ENCODE measurements at places on chromosomes 13 and 19. TPM values are rescaled to one million over a fixed set of nuclear protein-coding genes. Genes with fewer than 3 reads are reported as not detected.

DNA sequence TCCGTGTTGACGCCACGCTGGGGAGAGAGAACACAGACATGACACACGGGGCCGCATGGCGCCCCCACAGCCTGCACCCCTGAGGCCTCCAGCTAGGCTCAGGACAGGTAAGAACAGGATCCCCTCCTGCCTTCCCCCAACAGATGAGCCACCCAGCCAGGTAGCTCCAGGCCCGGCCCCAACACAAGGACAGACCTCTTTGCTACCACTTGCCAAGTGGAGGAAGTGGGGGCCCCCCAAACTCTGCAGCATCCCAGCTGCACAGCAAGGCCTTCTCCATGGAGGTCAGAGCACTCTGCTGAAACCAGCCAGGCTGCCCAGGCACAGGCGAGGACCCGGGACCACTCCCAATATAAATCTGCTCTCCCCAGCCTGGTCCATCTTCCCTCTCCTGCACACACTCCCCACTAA is 31.5 kb downstream of the PEPD start:
- no peak for DNase-seq

GRCh38 chr13:40187324-40187795 is 479.1 kb downstream of the FOXO1 start:
- no peak for DNase-seq

DNA sequence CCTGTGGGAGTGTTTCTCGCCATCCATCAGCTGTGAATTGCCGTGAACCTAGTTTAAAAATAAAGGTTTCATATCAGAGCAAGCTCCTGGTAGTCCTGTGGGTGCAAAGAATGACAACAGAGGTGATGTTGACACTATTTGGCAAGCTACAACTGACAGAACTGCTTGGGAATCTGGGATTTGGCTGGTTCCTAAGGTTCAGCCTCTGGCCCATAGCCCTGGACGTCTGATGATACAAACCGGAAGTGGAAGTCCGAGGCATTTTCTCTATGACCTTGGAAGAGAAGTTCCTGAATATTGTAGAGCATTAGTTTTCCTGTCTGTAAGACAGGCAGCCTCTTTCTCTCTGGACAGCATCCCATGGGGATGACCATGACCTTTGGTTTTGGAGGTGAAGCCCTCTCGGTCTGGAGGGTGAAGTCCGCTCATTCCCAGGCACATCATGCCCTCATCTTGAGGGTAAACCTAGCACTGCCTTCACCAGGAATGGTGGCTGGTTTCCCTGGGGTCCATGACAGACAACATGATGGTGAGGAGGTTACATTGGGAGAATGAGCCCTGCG is 29.1 kb downstream of the GATAD2A start:
- no peak for DNase-seq

- peak; percentile 78 for DNase-seq
These were observed 1.5 kb downstream of the SMAD9 start for GRCh38 chr13:36918246-36919131.

- no peak for DNase-seq
These were observed 1.2 kb upstream of the NUMBL start for GRCh38 chr19:40691421-40692211.

GRCh38 chr13:61900033-61900432 is 484.4 kb upstream of the PCDH20 start:
- DNase-seq = no peak

GRCh38 chr13:78657699-78658629 is 991 bp downstream of the OBI1 start:
- DNase-seq = peak; percentile 47

DNA sequence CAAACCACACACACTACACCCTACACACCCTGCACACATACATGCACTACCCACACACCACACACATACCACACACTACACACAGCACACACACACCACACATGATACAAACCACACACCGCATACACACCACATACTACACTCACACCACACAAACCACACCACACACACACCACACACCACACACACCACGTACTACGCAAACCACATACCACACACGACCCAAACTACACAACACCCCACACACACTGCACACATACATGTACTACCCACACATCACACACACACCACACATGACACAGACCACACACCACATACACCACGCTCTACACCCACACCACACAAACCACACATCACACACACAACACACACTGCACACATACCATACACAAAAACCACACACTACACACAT is 6.6 kb downstream of the MAG start:
- no peak for DNase-seq

- no peak for DNase-seq
These were observed 98.0 kb downstream of the EDNRB start for GRCh38 chr13:77820431-77821149.

- no peak for DNase-seq
These were observed 3.8 kb downstream of the GRIK5 start for GRCh38 chr19:42066075-42066754.

WDR87 gene
- total RNA-seq = not detected

DNA sequence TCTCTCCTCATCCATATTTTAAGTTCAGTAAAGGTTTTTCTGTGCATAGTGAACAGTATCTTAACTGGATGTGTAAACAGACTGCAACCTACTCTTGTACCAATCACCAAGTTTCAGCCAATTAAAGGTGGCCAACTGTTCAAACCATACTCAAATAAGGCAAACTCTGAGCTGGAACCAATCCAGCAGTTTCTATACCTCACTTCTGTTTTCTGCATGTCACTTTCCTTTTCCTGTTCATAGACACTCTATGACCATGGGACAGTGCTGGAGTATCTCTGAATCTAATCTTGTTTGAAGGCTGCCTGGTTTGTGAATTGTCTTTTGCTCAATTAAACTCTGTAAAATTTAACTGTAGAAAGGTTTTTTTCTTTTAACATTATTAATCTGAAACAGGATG is 470.3 kb upstream of the SLITRK6 start:
- no peak for DNase-seq

- no peak for DNase-seq
These were observed 124.5 kb downstream of the KCTD15 start for GRCh38 chr19:33921165-33921564.

Measured in renal cortical epithelial cell (primary cell).